ENCODE measurements at places on chromosomes 4 and X.

DNA sequence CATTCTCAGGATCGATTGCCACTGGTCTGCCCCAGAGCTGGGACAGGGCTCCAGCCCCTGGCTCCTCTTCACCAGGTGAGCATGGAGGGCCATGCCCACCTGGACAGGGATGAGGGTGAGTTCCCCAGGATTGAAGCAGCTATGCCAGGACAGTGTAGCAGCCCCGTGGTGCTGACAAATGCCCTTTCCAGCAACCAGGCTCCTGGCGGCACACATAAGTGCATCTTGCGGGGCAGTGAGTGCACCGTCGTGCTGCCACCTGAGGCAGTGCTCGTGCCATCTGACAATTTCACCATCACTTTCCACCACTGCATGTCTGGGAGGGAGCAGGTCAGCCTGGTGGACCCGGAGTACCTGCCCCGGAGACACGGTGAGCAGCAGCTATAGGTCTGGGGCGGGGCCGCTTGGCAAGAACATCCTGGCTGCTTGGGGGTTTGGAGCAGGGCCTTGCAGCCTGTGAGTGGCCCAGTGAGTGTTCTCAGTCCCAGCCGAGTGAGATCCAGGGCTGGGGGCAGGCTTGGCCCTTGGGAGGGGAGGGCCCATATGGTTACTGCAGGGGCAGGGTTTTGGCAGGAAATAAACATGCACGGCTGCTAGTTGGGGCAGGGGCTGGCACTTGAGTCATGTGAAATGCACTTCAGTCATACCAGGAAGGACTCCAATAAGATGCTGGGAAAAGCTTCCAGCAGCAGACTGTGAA lies 6.1 kb downstream of the IL9R start:
- no peak for DNase-seq

- no peak for DNase-seq
Measured at GRCh38 chr4:47876784-47877546, 37.4 kb downstream of the NFXL1 start.

DNA sequence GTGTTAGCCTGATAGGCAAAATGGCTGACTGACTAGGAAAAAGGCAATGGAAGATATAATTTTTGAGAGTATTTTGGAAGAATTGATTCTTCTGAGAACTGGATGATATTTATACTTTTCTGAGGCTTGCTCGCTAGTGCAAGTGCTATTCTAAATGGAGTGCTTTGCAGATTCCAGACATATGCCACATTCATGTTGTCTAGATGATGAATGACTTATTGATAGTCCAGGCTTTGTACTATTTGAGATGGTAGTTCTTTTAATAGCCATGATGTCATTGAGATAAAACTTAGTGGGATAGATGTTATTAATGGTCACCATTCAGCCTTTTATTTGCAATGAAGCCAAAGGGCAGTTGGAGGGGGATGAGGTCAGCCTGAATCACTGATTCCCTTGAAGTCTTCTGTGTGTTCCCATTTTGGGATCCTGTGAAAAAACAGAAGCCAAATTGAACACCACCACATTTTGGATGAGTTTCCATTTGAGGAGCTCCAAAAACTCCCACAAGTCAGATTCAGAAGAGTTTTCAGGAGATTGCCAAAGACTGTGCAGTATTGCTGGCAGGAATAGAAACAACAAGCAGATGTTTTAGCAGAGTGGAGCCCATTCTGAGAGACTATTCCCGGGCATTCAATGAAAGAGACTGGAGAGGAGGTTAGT lies 184.1 kb downstream of the IL1RAPL2 start:
- DNase-seq: no peak

DNA sequence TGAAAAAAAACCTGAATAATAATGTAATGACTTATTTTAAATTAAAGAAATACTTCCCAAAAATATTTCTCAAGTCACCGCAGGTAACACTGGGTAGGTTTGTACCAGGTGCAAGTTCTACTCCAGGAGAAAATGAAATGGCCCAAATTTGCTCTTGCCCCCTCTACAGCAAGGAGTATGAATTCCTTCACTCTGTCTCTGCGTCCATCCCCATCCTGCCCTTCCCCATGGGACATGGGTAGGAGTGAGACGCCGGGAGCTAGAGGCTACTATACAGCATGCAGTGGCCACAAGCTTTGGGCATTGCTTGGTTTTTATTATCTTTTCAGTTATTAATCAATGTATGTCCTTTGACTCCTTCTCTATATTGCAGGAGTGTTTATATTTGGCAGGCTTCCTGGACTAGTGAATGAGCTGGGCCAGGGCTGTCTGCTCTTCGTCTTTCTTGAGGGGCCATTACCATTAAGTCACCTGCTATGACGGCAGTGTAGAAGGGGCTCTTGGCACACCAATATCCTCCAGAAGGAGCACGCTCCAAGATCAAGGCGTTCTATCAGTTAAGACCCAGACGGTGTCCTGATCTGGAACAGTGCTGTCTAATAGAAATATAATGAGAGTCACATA lies 149.6 kb downstream of the ENPP6 start:
- no peak for DNase-seq

- DNase-seq: no peak
Measured at GRCh38 chrX:68387776-68388175, 45.5 kb downstream of the OPHN1 start.

GRCh38 chr4:41692717-41693345 lies 55.7 kb downstream of the PHOX2B start:
- no peak for DNase-seq

DNA sequence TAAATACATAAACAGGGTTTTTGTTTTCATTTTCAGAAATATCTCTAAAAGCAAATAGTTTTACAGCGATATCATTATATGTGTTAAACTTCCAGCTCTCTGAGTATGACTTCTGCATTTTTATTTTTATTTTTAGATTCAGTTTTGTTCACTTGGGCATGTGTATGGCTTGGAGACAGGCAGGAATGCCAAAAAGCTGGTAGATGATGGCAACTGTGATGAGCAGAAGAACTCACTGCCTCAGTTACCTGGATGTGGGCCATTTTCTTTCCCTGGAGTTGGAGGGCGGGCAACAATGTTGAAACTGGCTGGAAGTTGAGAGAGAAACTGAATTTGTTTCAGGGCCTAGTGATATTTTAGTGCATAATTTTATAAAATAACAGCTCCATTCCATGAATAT lies 266.4 kb downstream of the ARHGAP24 start:
- no peak for DNase-seq

- DNase-seq: no peak
Measured at GRCh38 chrX:155514225-155514624, 55.8 kb upstream of the F8A3 start.

- no peak for DNase-seq
Measured at GRCh38 chrX:119880076-119880475, 8.4 kb downstream of the NDUFA1 start.

- no peak for DNase-seq
Measured at GRCh38 chrX:30495468-30495867, 82.1 kb downstream of the TASL start.

- DNase-seq: no peak
Measured at GRCh38 chr4:129453524-129454200, 357.7 kb downstream of the C4orf33 start.

DNA sequence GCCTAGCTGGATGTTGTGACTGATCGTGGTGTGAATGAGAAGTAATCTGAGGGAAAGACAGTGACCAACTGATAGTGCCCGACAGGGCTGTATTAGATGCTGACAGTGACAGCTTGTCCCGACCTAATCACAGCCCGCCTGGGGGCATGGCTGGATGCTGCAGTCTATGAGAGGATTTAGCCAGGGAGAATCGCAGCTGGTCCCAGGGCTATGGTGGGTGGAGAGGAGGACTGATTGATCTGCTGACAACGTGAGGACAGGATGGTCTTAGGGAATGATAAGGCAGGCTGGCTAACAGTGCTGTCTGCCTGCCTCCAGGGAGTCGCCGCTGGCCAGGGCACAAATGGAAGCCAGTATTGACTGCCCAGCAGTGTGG lies 621 bp upstream of the SUV39H1 start:
- no peak for DNase-seq

DNA sequence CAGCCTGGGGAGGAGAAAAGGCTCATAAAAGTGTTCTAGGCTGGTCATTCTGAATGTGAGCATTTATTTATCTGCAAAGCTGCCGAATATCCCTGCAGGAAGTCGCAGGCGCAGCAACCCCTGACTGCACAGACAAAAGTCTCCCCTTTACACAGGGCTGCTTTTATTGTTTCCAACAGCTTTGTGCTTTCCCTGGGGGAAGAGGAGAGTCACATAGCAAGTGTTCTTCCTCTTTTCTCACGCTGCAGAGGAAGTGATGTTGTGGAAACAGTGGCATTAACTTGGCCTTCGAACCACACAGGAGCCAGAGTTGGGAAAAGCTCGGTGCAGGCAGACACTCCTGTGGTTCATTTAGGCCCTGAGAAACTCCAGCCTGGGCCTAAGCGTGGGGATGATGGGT lies 81.5 kb upstream of the BCOR start:
- no peak for DNase-seq

DNA sequence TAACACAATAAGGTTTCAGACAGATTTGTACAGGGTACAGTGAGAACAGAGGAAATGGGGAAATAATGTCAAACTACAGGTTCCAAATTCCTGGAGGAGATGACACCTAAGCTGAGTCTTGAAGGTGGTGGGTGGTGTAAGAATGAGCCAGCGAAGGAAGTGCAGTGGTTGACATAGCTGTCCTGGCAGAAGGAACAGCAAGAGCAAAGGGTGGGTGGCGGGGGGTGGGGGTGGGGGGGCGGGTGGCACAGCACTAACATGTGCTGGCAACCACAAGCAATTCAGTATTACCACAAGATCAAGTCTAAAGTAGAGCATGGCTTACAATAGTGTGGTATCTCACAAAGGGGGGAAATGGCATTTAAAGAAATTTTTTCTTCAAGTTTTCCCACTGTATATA lies 13.1 kb upstream of the G3BP2 start:
- no peak for DNase-seq

DNA sequence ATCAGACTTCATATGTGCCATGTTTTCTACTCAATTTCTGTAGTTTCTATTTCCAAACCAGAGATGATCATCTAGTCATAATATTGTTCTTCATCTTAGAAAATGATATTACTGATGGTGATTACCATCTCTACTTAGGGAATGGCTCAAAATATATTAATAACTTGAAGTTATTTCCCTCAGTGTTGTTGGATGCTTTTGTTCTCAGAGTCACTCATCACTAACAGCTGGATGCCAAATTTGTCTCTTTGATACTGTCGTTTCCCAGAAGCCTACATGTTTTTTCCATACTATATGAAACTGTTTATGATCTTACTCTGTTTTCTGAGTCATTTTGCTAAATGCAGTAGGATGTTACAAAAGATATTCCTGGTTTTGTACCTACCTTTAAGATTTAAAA lies 8.9 kb downstream of the PGAM4 start:
- DNase-seq: no peak

DNA sequence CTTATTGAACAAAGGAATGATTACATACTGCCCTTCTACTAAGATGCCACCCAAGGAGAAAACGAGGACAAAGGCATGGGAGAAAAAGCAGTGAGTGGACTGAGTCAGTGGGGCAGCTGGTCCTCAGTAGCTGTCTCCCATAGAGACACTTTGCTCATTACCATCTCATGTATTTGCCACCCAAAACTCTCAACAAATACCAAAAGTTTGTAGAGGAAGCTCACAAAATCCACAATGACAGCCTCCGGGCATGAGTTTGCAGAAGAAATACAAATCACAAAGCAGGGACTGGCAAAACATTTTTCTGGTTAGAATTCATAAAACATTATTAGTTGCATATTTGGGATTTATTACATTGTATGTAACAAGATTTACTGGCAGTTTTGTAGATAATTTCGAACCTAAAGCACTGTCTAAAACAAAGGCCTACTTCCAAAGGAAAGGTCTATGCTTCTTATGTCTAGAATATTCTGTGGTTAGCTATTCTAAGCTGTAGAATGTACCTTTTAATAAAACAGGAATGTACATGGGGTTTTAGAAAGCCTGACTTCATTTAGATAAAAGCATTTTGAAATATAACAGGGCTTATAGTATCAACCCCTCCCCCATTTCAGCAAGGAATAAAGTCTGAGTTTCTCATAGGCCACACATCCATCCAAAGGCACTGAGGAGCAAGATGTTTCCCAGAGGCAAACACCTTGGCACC lies 17.7 kb downstream of the PCDH18 start:
- DNase-seq: no peak

GRCh38 chrX:53294024-53294648 lies 12.8 kb upstream of the IQSEC2 start:
- DNase-seq: no peak

GRCh38 chrX:11409957-11410356 lies 116.7 kb downstream of the AMELX start:
- DNase-seq: no peak

- no peak for DNase-seq
Measured at GRCh38 chr4:10015140-10015753, 6.0 kb downstream of the SLC2A9 start.

DNA sequence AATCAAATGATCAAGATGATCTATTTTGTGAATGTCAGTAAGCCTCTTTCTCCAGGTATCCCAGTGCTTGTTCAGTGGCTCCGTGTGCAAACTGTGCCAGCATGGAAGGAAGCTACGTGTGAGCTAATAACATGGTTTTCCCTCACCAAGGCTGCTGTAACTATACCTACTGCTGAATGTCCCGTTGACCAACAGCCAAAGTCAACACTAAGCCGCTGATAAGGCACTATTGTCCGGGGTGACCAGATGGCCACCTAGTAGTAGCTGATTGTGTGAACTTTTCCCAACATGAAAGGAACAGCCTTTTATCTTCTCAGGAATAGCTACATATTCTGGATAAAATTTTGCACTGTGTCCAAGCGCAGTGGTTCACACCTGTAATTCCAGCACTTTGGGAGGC lies 58.0 kb upstream of the ABCG2 start:
- DNase-seq: no peak

DNA sequence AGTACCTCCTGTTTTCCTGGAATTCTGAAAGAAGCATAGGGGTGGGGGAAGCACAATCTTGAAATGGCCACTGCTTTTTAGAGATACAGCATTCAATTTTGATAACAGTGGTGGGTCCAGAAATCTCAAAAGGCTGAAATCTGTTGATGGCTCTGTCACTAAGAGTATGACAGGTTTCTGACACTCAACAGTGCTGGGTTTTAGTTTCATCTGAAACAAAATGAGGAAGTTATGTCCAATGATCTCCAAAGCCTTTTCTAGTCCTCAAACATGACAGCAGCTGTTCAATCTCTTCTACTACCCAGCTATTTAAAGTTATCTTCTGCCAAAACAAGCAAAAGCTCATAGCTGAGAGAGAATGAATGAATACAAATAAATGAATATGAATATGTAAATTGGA lies 110.5 kb downstream of the IL1RAPL1 start:
- DNase-seq: no peak

DNA sequence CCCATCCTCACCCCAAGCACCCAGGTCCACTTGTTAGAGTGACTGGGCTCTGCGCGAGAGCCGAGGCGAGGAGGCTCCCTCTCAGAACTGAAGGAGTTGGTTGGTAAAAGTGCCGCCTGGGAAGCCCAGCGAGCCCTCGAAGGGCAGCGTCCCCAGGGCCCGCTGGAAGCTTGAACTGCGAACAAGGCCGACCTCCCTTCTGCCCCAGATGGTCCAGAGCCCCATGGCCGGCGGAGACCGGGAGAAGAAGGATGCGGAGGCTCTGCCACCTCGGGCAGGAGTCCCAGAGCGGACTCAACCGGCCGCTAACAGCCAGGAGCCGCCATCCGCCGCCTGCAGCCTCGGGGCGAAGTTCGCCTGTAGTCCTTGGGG lies 116.3 kb upstream of the TEX13C start:
- no peak for DNase-seq
